ENCODE measurements at places on chromosomes 16 and 17. TPM values are rescaled to one million over a fixed set of nuclear protein-coding genes. Genes with fewer than 3 reads are reported as not detected.

DHRS7C gene
- total RNA-seq: not detected

RRAD gene
- 0.08 TPM for total RNA-seq

DNA sequence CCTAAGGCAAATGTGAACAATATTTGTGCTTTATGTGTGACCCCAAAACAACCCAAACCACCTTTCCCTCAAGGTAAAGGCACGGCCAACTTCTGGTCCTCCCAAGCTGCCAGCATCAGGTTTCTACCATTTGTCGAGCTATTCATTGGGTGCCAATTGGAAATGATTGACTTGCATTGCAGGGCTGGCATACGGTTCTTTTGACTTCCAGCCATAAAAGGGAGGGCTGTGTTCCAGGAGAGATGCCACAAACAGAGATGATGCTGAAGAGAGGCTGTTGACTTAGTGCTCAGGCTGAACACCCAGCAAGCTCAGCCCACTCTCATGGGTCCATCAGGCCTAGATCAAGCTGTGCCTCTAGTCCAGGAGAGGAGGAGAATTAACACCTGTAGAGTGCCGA, 252.4 kb downstream of the GRIN2A start:
- no peak for DNase-seq

DNA sequence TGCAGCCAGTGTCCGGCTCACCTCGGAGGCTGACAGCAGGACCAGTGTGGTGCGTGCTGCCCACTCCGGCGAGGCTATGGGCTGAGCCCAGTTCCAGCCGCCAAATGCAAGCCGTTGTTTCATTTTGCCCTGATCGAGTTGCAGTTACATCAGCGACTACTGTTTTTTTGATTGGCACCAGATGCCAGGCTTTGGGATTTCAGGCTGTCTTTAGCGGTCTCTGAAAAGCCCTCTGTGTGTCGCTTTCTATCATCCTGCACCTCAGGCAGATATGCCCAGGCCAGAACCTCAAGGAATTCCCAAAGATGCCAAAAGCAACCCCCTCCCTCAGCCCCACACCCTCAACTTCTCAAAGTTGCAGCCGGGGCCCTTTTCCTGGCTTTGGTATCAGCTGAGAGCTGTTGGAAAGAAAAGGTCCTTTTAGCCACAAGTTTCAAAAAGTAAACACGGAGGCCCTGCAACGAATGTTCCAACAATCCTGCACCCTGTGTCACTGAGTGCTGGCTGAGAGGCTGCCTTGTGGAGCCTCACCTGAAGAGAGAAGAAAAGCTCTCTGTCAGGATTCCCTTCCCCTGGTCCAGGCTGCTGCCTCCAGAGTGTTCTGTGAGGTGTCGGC, 58.9 kb downstream of the WWP2 start:
- DNase-seq: no peak

GRCh38 chr16:81429045-81429521, 15.5 kb upstream of the CMIP start:
- DNase-seq: peak; percentile 57

- no peak for DNase-seq
Measured at GRCh38 chr16:17519101-17519955, 48.6 kb upstream of the XYLT1 start.

PDILT gene
- not detected for total RNA-seq

DNA sequence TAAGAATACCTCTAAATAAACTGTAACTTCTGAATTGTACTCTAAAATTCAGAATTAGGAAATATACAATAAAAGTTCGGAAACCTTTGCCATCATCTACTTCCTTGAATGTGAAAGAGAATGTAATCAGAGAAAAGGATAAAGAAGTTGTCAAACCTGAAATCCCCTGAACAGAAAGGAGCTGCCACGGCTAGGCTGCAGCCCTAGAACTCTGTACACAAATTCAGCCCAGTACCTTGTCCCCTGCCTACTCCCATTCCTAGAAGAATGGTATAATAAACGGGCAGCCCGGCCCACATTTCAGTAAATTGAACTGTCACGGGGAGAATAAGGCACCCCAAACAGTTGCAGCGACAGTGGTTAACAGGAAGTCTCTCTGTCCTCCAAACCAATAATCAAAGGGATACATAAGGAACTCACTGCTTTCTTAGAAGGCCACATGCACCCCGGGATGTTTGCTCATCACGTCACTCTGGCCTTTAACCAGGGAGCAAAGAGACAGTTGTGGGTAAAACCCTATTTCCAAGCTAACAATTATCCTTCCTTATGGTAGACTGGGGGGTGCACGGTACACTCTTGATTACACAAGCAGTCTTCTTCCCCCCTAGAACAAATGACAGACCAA, 24.3 kb upstream of the RFFL start:
- peak; percentile 90 for DNase-seq

TVP23B gene
- 15.9 TPM for total RNA-seq

GRCh38 chr17:57644326-57644725, 100.8 kb downstream of the CCDC182 start:
- no peak for DNase-seq

DNA sequence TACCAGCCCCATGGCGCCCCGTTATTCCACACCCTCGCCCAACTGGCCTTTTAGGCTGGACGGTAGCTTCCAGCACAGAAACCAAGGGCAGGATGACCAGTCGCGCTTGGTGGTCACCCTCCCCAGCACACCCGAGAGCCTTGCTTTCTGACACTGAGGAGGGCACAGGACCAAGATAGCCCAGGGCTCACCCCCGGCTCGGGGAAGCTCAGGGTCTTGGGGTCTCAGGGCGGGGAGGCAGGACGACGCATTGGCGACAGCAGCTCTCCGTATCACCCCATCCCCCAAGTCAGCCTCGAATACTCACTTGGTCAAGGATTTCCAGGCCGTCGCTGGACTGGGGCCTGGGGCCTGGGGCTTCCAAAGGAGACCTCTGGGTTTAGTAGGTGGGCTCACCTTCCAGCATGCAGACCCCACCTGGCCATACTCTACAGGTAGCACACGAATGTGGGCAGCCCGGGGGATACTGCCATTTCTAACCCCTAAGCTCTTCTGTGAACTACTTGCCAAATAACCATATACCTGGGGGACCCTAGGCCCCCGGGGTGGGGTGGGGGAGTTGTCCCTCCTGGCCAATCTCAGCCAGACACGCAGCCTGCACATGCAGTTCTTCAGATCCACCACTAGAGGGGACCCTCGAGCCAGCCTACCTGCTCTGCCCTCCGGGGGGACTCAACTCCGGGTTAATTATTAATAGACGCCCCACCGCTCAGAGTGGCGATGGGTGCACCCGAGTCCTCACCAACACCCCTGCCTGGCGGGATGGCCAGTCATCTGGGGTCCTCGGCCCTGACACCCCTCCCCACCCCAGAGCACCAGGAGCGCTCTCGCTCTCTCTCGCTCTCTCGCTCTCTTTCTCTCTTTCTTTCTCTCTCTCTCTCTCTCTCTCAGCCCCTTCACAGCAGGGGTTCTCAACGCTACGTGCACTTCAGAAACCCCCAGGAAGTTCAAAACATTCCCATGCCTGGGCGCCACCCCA, 30.0 kb downstream of the TBC1D16 start:
- DNase-seq: peak; percentile 54

FNDC8 gene
- not detected for total RNA-seq

HBA2 gene
- total RNA-seq: not detected

GRCh38 chr16:59698346-59699020, 964.4 kb upstream of the GOT2 start:
- no peak for DNase-seq

LAT gene
- 22.7 TPM for total RNA-seq

- DNase-seq: peak; percentile 48
Measured at GRCh38 chr17:78661093-78661770, 84.0 kb upstream of the DNAH17 start.

DNA sequence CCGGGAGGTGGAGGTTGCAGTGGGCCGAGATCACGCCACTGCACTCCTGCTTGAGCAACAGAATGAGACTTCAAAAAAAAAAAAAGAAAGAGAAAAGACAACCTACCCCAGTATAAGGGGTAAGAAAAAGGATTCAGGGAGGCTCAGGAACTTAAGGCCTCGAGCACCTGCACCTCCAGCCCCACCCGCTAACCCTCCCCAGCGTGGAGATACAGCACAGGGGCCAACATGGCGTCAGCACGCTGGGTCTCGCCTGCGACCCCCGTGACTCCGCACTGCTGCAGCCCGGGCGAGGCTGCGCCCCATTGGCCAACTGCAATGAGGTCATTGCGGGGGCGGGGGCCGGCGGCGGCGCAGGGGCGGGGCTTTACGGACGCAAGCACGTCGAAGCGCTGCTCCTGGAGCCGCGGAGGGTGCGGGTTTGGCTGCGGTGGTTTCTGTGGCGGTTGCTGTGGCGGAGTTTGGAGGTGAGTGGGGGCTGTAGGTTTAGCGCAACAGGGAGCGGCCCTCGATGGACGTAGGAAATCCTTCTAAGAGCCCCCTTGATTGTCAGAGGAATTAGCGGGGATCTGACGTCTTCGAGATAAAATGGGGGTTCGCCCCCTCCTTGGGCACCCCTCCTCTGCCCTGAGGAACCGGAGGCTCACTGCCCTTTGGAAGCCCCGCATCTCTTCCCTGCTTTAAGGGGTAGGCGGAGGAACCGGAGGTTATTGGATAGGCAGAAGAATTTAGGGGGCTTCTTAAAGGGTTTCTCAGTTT, at the start of gene ATP6V0A1:
Gene ATP6V0A1, plus strand, starts transcription at position 382 of the 759 bp plus-strand sequence. CDS start 2,017 bp downstream, outside the sequence.
- peak; percentile 78 for DNase-seq

GRCh38 chr17:78915872-78916632, 9.1 kb downstream of the TIMP2 start:
- DNase-seq: peak; percentile 68

MT2A gene
- 51.4 TPM for total RNA-seq

Data from HT-29 (cell line).